ENCODE measurements at places on chromosomes 11 and 22.
A peak's percentile ranks its signal among the peaks of the same experiment; 100 is the strongest.

DNA sequence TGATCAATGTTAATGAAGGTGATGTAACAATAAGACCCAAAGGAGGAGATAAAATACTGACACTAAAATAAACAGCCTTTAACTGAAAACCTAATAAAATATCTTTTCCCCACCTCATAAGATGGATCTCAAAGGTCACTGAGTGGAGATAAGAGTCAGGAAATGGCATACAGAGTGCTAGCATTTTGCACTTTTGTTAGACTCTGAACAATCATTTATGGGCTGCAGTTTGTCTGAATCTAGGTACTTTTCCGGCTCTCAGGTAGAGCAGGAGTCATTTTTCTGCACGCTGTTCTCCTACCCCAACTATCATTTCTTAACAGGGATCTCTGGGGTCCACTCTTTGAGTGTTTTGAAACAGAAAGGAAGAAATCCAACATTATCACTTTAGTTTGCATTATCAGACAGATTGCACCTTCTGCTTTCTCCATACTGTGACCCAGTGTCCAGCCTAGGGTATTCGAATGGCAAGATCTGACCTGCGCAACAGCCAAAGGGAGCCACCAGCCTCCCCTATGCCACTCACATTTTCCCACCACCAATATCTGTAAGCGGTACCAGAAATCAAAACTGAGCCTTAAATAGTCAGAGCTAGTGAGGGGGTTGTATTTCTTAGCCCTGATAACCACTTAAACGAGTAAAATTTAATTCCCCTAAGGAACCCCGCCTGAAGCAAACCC is 863 bp downstream of the SIAE start:
- DNase-seq, result peak; percentile 11

DNA sequence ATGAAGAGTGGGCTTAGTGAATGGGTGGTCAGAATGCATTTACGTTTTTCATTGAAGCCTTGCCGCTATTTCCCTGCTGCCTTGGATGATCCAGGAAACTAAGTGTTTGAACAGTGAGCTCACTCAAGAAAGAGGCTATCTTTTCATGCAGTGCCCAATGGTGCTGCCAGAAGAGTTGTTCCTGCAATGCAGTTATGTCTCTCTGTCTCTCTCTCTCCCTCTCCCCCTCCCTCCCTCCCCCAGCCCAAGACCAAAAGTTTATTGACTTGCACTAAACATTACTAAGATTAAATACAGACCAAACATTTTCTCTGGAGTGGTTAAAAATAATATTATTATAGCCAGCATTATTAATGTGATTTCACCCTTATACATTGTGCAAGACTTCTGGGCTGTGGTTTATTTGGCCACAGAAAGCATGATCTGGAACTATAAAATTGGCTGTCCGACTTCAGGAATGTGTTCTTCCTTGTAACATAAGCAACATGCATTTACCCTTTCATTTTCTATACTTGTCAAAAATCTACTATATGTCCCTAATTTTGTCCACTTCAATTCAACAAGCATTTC is 6.6 kb upstream of the FUT4 start:
- no peak for DNase-seq

- DNase-seq, result no peak
Observed at GRCh38 chr11:488992-489391, 18.1 kb downstream of the RNH1 start.

DNA sequence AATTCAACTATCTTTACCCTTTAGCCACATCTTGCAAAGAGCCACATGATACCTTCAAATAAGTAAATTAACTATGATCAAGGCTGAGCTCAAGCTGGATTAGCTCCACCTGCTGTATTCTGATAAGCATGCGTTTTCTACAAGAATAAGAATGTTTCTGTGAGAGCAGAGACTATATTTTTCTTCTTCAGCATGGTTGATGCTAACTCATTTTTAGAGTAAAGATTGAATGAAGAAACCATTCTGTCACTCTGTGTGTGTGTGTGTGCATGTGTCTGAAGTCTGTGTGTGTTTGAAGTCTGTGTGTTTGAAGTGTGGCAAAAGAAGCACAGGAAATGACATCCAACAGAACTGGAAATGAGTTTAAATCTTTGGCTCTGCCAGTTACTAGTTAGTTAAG is 12.0 kb upstream of the LAYN start:
- DNase-seq, result peak; percentile 8

DNA sequence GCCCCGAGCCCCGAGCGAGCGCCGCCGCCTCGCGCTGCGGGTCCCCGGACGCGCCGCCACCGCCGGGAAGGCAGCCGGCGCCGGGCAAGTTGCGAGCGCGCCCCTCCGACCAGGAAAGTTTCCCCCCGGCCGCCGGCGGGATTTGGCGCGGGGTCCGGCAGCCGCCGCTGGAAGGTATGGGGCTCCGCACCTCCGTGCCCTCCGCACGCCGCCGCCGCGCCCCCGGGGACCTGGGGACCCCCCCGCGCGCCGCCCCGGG is 281 bp downstream of the TSPAN18 start:
- no peak for DNase-seq

DNA sequence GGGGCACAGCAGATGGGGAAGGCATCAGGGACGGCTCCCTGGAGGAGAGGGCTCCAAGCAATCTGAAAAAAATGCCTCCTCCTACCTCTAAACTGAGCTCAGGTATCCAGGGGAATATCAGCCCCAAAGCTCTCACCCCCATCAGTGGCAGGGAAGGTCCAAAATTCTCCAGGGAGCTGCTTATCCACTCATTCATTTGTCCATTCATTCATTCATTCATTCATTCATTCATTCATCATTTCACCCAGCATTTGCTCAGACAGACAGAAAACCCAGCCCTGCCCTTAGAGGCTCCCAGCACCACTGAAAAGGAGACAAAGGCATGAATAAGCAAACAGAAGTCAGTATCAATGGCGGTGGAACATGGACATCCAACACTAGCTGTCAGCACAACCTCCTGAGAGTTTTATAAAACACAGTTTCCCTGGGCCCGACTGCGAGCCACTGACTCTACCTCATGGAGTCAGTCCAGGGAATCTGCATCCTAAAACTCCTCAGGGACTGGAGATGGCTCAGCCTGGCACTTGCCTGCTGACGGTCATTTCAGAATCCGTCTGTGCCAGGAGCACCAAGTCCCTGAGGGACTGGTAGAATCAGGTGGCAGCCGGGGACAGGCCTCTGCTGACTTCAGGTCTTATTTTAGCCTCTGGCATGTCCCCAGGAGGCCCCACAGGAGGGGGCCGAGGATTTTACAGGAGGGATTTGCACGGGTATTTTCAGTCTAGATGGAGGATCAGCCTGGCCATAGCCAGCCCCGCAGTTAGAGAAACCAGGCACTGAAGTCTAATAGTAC is 164.6 kb downstream of the MN1 start:
- DNase-seq, result no peak

GRCh38 chr22:33964121-33964520 is 43.8 kb upstream of the LARGE1 start:
- DNase-seq, result no peak

DNA sequence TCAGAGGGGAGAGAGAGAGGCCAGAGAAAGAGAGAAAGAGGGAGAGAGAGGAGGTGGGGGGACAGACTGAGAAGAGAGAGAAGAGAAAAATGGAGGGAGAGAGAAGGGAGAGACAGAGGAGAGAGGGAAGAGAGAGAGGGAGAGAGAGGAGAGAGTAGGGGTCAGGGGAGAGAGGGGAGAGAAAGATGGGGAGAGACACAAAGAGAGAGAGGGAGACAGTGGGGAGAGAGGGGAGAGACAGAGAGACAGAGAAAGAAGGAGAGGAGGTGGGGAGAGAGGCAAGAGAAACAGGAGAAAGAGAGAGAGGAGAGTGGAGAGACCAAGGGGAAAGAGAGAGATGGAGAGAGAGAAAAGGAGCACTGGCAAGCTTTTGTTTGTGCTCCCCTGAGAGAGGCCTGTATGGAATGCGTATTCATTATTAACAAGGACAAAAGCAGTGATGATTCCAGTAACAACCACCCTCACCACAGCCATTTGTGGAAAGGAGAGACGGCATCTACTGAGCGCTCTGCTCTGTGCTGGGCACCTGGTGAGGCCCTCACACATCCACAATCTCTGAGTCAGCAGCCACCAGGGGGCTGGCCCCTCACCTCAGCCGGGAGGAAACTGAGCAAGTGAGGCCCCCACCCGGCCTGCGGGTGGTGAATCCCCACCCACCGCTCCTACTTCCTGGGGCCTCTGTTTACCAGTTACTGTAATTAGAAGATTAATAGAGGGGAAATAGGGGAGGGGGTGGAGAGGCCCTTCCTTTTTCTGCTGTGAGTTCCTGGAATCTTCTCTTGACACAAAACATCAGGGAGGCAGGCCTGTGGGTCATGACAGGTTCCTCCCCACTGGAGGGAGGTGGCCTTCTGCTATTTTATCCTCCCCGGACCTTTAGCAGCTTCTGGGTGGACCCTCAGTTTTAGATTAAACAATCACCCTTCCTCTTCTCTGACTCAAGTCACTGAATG is 14.6 kb upstream of the MIAT start:
- DNase-seq, result peak; percentile 86

DNA sequence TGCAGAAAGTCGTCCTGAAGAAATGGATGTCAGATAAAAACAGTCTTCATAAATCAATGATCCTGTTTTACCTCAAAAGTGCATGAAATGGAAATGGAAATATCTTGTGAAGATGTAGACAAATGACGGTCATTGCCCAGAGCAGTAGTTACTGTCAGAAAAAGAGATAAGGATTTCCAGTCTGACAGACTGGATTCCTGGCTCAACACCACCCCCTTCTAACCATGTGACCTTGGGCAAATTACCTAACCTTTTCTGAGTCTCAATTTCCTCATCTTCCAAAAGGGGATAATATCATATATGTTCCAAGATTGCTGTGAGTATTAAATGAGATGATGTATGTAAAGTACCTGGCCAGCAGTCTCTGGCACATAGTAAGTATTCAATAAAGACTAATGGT is 32.9 kb upstream of the EHF start:
- DNase-seq, result no peak

GRCh38 chr11:74255741-74256375 is 55.6 kb downstream of the P4HA3 start:
- DNase-seq, result peak; percentile 65

- no peak for DNase-seq
Observed at GRCh38 chr11:88357323-88358039, 19.9 kb upstream of the CTSC start.

DNA sequence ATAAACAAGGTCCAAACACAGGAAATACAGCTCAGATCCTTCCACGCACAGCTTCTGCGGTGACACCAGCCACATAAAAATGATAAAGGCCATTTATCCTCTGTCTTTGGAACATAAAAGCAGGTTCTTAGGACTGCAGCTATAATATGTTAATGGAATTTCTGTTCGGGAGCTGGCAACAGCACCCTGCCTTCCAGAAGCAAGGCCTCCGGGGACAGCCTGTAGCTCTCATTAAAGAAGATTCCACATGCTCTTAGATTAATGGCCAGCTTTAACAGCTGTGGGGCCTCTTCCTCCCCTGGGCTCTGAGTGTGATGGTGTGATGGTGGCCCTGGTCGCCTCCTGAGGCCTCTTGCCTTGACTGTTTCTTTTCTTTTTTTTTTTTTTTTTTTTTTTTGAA is 137.3 kb downstream of the CACNA1I start:
- no peak for DNase-seq

- DNase-seq, result no peak
Observed at GRCh38 chr11:74838188-74838587, 89.5 kb downstream of the RNF169 start.

DNA sequence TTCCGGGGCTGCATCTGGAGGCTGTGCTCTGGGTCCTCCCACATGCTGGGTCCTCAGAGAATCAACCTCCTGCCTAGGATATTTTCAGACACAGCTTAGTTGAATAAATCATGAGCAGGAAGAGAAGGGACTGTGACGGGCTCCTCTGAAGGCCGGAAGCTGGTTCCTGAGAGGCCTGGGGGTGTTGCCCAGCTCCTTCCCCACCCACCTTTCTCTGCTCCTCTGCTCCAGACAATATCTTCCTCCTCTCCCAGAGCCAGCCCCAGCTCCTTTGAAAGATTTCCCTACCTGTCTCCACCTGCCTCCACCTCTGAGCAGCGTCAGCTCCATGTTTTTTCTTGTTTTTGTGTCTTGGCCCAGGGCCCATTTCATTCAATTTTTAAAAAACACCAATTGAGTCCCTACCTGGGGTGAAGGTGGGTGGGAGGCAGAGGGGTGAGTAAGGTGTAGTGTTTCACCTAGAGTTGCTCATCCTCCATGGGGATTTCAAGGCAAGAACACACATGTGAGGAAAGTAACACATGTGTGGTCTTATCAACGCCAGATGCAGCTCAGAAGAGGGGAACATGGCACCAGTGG is 24.8 kb upstream of the THY1 start:
- no peak for DNase-seq

GRCh38 chr22:43560651-43561050 is 148.8 kb downstream of the MPPED1 start:
- no peak for DNase-seq

- no peak for DNase-seq
Observed at GRCh38 chr11:45341372-45341771, 55.2 kb upstream of the SYT13 start.

GRCh38 chr11:62621027-62621566 is 689 bp downstream of the B3GAT3 start:
- no peak for DNase-seq

- DNase-seq, result no peak
Observed at GRCh38 chr11:45091563-45092403, 54.7 kb upstream of the PRDM11 start.

DNA sequence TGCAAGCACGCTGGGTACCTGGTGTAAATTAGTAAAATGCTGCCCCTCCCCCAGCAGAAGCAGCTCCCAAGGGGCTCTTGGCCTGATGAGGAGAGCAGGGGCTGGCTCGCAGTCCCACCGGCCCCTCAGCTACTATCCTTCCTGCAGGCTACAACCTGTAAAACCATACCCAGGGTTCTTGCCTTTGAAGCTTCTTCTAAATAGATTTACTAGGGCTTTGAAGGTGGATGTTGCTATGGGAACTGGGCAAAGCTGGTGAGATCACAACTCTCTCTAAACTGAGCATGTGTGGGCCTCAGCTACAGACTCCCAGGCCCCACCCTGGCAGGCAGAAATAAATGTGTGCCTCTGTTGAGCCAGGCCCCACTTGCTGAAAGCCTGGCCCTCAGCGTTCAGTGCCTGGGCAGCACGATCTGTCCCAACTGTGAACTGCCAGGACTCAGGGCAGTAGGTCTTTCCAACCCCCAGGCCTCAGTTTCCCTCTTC is 18.5 kb downstream of the CD5 start:
- no peak for DNase-seq

DNA sequence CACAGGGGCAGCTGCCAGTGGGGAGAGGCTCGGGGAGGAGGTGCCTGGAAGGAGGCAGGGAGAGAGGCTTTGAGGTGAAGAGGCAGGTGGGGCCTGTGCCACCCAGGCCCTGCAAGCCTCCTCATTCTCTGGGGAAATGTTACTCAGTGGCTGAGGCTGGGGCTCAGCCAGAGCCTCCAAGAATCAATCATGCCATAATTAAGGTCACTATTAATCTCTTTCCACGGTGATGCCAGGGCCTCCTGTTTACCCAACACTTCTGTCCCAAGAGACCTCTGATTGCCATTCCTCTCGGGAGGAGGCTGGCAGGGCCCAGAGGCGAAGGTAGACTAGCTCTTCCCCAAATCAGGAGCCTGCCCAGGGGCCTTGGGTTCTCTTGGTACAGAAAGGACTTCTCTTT is 38.4 kb downstream of the GDPD5 start:
- no peak for DNase-seq

- DNase-seq, result no peak
Observed at GRCh38 chr22:27128461-27129085, 471.2 kb downstream of the MIAT start.

GRCh38 chr11:65588199-65589054 is 7.2 kb downstream of the KCNK7 start:
- peak; percentile 84 for DNase-seq

- DNase-seq, result no peak
Observed at GRCh38 chr11:74147199-74147929, 23.4 kb downstream of the C2CD3 start.

GRCh38 chr11:119713359-119714040 is 15.5 kb downstream of the NECTIN1 start:
- no peak for DNase-seq

All from OCI-LY7 (cell line).